Nephron progenitor cell (in vitro differentiated cells): ENCODE measurements at places on chromosomes 6 and 20.

DNA sequence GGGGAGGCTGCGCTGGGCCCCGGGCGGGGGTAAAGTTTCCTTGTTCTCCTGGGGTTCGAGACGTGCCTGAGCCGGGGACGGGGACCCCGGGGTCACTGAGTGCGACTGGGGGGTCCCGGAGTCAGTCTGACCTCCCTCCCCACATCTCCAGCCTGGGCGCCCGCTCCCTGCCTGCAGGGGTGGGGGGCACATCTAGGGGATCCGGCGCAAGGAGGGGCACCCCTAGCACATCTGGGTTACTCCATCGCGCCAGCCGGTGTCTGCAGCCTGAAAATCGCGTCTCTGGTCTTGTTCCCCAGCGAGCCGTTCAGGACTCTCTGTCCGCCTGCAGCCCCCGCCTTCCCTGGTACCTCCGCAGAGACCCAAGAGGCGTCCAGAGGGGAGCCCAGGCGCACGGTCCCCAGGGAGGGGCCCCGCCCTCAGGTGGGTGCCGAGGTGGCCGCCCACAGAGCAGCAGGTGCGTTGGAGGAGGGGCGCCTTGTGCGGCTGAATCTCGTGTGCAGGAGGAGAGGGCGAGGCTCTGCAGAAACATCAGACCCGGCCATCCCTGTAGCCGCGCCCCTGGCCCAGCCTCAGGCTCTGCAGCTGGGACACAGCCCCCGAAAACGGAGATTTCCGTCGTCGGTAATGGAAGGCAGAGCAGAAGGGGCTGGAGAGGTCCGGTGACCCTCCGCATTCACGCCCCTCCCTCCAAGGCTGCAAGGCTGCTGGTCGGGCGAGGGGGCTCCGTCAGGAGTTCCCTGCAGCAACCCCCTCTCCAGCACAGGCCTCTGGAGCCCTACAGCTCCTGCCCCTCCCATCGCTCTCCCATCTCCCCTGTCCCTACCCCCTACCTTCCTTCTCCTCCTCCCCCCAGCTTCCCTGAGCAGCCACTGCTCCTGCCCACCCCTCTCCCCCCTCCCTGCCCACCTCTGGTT lies 628 bp upstream of the CHRNA4 start:
- no peak for DNase-seq

DNA sequence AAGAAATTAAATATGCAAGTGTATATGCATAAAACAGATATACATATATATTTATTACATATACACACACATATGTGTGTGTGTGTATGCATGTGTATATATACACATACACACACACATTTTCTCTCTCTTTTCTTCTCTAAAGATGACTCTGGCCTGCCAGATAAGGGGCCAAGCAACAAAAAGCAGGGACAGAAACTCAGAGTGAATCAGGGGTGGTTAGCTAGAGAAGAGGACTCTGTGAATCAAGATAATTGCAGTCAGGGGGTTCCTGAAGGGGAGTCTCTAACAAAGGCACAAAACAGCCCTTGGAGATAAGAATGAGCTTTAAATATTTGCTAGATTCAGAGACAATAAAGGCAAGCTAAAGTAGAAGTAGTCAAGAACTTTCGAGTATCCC lies 650.5 kb downstream of the UTRN start:
- DNase-seq, result no peak

DNA sequence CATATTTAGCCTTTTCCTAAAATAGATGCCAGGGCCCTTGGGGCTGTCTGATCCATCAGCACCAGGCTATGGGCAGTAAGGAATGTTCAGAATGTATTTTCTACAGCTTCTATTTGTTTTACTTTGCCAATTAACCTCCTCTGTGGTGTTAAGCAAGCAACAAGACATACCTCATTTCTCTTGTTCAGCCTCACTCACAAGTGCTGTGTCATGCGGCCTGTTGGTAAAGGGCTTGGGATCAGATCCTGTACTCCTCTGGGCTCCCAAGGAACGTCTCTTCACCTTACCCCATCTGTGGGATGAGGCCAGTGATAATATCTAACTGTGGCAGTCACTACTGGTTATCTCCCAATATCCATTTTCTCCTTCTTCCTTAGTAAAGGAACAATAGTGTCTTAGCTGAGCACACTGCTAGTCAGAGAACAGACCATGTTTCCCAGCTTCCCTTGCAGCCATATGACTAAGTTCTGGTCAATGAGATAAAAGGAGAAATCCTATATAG lies 7.0 kb upstream of the DSTN start:
- no peak for DNase-seq

- DNase-seq, result no peak
These were observed 20.4 kb downstream of the RBM38 start for GRCh38 chr20:57411406-57412283.

- DNase-seq, result no peak
These were observed 3.3 kb downstream of the VAPB start for GRCh38 chr20:58392286-58392685.

DNA sequence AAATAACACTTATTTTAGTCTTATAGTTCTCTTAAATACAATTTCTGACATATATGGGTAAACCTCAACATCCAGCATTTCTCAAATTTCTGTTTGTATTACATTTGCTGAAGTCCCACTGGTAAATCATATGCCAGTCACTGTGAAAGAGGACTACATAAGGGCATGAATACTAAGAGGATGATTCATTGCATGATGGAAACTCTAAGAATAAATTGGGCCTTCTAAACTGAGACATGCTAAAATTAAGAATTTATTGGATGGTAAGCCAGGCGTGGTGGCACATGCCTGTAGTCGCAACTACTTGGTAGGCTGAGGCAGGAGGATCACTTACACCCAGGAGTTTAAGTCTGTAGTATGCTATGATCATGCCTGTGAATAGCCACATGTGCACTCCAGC lies 12.1 kb downstream of the DEFB123 start:
- DNase-seq, result no peak

GRCh38 chr6:30129265-30130178 lies 6.4 kb upstream of the TRIM40 start:
- DNase-seq, result no peak

DNA sequence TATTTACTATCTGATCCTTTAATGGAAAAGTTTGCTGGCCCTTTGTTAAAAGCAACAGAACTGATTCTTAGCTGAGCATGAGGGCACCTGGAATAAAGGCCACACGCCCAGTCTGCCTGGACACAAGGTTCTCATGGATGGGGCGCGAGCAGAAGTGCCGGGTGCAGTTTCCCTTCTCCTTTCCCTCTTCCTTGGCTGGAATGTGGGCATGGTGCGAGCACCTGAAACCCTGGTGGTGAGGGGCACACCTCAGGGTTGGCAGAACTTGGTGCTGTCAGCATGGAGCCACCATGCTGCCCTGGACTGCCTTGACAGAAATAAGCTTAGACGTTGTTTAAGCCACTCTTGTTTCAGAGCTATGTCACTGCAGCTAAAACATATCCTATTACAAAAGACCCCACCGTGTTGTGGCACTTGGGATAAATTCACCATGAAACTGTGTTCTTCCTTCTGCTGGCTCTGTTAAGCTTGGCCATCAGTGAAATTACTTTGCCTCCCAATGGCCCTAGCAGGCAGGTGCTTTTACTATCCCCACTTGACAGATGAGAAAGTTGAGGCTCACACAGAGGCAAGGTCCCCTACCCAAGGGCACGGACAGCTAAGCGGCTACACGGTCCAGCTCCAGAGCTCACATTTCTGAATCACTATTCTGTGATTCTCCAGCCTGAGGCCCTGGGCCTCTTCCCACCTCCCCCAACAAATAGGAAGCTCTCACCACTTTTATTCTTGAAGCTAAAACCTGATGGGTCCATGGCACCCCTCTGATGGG lies 115.9 kb downstream of the PREX1 start:
- DNase-seq, result no peak

DNA sequence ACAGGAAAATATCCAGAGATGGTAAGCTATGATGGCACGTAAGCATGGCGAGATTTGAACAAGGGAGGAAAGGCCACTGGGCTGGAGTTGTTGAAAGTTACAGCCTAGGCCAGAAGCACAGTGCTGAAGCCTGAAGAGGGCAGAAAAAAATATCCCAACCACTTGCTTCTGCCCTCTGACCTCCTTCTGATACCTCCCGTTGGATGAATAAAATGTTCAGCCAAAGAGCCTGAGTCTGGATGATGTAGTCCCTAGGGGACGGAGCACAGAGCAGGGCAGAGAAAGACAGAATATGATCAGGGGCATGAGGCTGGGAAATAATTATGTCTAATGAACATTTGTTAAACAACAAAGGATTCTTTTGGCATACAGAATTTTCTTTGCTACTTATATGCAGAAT lies 19.7 kb downstream of the KLHL31 start:
- no peak for DNase-seq

GRCh38 chr6:134979142-134979541 lies 29.2 kb upstream of the ALDH8A1 start:
- DNase-seq, result no peak

GRCh38 chr6:17986656-17987446 lies 584 bp downstream of the KIF13A start:
- DNase-seq, result peak; percentile 58

- no peak for DNase-seq
These were observed 448.4 kb upstream of the MANEA start for GRCh38 chr6:95128947-95129346.

DNA sequence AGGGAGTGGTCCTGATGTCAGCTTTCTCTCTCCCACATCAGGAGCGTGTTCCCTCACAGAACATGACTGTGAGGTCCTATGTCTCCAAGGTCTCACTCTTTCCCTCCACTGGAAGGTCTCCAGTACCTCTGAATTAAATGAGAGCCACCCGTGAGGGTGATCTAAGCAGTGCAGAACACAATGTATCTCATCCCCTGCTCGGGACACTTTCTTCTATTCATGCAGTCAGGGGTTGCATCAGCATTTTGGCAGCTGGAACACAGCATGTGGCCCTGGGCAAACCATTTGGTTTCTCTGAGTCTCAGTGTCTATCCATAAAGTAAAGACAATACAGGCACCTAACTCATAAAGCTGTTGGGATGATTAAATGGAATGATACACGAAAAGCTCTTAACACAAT lies 34.2 kb downstream of the MAFB start:
- no peak for DNase-seq

DNA sequence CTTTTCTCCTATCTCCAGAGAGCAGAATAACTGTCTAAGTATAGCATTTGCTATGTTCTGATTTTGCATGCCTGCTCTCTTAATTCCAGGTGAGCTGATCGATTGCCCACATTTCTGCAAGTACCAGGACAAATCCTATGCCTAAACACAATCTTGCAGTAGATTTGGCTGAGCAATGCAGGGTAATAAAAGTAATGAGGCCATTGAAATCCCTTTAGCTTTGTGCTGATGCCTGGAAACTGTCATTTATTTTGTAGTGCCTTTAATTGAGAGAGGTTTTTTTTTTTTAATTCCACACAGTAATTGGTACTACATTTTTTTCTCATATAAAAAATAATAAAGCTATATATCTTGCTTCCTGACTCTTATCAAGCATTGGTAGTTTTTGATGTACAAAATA lies 252.3 kb downstream of the NKAIN2 start:
- DNase-seq, result no peak

GRCh38 chr20:44495802-44496481 lies 20.3 kb downstream of the TTPAL start:
- no peak for DNase-seq

GRCh38 chr20:51204794-51205193 lies 181.9 kb upstream of the KCNG1 start:
- no peak for DNase-seq

DNA sequence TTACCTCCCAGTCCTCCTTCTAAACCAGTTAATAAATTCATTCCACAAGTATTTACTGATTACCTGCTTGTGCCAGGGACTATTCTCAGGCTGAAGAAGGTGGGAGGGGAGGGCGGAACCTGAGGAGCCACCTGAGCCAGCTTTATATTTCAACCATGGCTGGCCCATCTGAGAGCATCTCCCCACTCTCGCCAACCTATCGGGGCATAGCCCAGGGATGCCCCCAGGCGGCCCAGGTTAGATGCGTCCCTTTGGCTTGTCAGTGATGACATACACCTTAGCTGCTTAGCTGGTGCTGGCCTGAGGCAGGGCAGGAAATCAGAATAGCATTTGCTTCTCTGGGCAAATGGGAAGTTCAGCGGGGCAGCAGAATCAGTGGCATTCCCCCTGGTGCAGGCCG lies 4.9 kb upstream of the AAR2 start:
- no peak for DNase-seq

DNA sequence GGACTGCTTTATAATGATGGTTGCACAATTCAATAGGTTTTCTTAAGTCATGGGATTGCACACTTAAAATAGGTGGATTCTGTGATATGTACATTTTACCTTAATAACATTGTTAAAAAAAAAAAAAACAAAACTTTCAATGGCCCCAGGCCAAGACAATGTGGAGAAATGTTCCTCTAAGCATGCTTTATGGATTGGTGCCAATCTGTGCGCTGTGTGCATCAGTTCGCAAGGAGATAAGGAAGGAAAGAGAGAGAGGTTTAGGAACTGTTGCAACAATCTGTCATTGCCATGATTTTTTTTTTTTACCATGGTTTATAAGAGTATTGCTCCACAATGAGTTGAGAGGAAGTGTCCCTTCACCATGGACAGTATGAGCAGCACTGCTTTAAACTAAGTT lies 399.6 kb downstream of the PTPRT start:
- no peak for DNase-seq

- DNase-seq, result no peak
These were observed 58.6 kb upstream of the EEF1A1 start for GRCh38 chr6:73579389-73579788.

GRCh38 chr20:12414446-12415274 lies 497.0 kb downstream of the BTBD3 start:
- DNase-seq, result no peak

- DNase-seq, result no peak
These were observed 109.2 kb downstream of the BMP7 start for GRCh38 chr20:57157106-57157691.

DNA sequence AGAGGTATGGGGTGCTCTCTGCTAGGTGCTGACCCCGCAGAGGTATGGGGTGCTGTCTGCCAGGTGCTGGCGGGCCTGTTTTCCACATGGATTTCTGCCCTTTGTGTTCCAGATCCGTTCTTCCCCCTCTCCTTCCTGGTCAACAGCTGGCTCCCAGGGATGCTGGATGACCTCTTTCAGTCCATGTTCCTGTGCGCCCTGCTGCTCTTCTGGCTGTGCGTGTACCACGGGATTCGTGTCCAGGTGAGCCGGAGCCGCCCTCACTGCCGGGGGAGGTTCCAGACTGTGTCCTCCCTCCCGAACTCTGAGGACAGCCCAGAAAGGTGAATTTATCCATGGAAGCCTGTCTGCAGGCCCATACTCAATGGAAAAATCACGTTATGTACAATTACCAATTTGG lies 36.3 kb downstream of the DYNLT1 start:
- no peak for DNase-seq

GRCh38 chr6:49202924-49203536 lies 260.0 kb downstream of the MMUT start:
- no peak for DNase-seq

DNA sequence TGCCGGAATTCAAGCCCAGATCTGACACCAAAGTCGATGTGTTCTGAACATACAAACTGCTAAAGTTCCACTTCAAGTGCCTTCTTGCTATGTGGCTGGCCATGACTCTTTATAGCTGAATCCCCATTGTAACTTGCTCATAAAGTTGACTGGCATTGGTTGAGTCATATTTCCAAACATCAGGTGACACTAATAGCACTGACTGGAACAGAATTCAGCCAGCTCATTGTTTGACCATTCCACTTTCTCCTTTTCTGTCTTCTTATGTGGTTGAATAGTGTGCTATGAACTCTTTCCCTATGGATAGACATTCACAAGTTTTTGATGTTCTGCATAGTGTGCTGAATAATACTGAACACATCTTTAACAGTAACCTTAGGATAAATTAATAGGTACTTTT lies 266.2 kb upstream of the ZFP64 start:
- no peak for DNase-seq
